GM23338 (cell line): ENCODE measurements at places on chromosomes 16 and 17. TPM values are rescaled to one million over a fixed set of nuclear protein-coding genes. Genes with fewer than 3 reads are reported as not detected.

DNA sequence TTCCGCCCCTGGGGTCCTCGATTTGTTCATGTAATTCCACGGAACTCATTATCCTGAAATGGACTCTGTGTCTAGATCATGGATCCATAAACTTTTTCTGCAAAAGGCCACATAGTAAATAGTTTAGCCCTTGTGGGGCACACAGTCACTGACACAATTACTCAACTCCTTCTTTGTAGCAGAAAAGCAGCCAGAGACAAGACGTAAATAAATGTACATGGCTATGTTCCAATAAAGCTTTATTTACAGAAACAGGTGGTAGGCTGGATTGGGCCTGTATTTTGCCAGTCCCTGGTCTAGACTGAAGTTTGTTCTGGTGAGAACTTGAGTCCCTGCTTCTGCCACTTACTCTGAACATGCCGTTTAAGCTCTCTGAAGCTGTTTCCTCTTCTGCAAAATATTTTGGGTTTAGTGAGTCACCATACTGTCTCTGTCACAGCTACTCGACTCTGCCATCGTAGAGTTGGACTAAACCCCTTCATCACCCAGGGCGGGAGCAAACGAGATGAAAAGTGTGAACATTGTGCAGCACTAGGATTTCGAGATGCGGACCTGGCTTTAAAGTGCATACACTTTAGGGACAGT, 61.9 kb upstream of the FOXF1 start:
- no peaks in the 10 kb centered on the region for H3K36me3 ChIP-seq
- H3K27me3 ChIP-seq, result no peaks in the 10 kb centered on the region

DNA sequence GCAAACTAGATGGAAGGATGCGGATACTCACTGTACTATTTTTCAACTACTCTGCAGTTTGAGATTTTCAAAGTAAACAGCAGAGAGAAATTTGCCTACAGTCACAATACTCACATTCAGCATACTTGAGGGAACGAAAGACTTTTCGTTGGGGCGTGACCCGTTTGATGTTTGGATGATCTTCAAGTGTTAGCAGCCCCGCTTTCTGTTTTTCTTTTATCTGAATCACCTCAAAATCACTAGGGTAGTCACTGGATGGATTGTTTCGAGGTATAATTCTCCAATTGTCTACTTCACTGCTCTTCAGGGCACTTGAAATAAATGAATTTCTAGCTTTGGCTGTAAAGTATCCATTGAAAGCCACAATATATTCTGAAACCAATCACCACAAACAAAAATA, 17.8 kb downstream of the MBTPS1 start:
- no peak for DNase-seq
- no peaks in the 10 kb centered on the region for H3K27me3 ChIP-seq
- no peak overlapping the region for H3K27ac ChIP-seq
- no peaks in the 10 kb centered on the region for H3K4me1 ChIP-seq
- H3K36me3 ChIP-seq, result peaks cover 13% of the 10 kb centered on the region

DNA sequence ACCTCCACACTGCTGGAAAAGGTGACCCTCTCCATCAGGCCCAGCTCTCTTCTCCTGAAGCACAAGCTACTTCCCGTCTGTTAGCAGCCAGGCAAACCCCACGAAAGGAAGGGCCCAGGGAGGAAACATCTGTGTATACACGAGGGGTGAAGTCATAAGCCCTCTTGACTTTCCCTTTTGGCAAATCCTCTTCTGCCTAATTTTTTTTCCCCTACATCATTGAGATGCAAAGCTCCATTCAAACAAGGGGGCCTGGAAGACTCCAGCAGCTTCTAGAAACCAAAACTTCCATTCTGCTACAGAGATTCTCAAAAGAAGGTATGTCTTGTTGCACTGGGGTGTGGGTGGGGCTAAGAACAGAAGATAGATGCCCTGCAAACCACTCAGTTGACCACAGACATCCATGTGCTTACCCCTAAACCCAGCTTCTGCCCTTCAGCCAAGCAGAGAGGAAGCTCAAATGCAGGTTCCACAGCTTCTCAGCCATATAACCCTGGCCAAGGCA, 145.6 kb upstream of the RCVRN start:
- DNase-seq, result no peak
- peaks cover 8% of the 10 kb centered on the region for H3K4me1 ChIP-seq
- no peak overlapping the region for H3K4me3 ChIP-seq
- no peaks in the 10 kb centered on the region for H3K27me3 ChIP-seq
- H3K27ac ChIP-seq, result no peak overlapping the region
- H3K36me3 ChIP-seq, result no peaks in the 10 kb centered on the region

DNA sequence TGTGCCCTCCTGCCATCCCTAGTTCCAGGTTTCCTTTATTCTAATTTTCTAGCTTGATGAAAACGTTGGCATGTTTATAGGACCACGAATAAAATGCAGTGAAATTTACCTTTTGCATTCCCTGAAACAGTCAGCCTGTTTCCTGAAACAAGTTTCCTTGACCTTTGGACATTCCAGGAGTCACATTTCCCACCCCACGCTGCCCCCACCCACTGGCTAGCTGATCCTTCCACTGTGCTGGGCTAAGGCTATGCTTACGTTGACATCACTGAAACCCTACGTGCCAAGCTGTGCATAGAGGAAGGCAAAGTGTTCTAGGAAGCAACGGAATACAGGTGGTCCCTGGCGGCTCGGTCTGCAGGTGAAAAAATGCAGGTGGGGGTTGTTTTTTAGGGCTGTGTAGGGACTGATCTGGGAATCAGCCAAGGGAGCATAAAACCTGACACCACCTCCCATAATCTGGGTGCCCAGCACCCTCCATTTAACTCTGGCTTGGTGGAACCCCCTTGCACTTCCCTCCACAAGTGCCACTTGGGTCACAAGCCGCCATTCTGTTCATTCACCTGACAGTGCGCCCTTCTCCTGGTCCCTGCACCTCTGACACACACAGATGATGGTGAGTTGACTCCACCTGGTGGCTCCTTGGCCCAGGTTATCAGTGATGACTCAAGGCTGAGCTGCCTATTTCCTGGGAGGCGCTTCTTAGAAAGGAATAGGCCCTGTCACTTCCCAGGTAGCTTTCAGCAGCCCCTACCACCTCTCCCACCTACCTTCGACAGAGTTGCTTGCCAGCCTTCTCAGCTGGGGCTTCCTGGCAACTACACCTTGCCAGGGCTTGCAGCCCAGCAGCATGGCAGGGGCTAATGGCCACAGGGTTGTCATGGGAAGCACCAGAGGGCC, 83.7 kb downstream of the N4BP1 start:
- no peak overlapping the region for H3K27ac ChIP-seq
- H3K36me3 ChIP-seq, result no peaks in the 10 kb centered on the region
- no peaks in the 10 kb centered on the region for H3K4me1 ChIP-seq

DNA sequence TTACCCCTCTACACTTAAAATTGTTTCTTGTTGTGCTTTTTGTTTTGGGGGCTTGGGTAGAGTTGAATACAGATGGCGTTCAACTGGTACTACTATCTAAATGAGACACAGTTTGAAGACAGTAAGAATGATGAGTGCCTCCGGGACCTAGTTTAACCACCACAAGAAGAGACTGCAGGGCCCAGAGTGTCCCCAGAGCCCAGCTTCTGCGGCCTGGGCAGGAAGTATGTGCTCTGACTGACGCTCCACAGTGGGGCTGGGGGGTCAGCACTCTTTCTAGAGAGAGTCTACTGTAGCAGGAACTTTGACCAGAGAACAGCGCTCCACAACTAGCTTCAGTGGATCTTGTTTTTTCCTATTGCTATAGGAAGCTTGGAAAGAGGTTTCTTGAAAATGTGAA, 174.0 kb downstream of the VPS53 start:
- H3K4me3 ChIP-seq, result no peak overlapping the region
- no peaks in the 10 kb centered on the region for H3K36me3 ChIP-seq
- H3K27me3 ChIP-seq, result no peaks in the 10 kb centered on the region

GRCh38 chr16:5837007-5837670, 739.5 kb upstream of the EEF2KMT start:
- H3K27me3 ChIP-seq, result no peaks in the 10 kb centered on the region
- H3K27ac ChIP-seq, result no peak overlapping the region
- H3K36me3 ChIP-seq, result no peaks in the 10 kb centered on the region
- H3K4me1 ChIP-seq, result no peaks in the 10 kb centered on the region

DNA sequence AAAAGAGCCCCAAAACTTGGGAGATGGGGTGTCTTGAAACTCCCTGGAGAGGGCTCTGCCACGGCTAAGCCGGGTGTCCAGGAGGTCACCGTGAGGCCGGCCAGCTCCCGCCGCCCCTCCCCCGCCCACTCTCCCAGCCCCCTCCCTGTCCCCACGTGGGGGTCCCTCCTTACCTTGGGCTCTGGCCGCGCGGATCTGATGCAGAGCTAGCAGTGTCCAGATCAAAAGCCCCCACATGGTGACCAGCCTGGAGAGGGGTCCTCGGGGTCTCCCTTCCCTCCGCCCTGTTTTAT, 447 bp downstream of the SDK2 start:
- H3K36me3 ChIP-seq, result no peaks in the 10 kb centered on the region
- peaks cover 72% of the 10 kb centered on the region for H3K27me3 ChIP-seq
- peaks cover 10% of the 10 kb centered on the region; the same call in 1 of the 2 replicates for H3K4me1 ChIP-seq
- H3K27ac ChIP-seq, result no peak overlapping the region
- H3K4me3 ChIP-seq, result peak overlapping the region; percentile 81
- DNase-seq, result no peak

DNA sequence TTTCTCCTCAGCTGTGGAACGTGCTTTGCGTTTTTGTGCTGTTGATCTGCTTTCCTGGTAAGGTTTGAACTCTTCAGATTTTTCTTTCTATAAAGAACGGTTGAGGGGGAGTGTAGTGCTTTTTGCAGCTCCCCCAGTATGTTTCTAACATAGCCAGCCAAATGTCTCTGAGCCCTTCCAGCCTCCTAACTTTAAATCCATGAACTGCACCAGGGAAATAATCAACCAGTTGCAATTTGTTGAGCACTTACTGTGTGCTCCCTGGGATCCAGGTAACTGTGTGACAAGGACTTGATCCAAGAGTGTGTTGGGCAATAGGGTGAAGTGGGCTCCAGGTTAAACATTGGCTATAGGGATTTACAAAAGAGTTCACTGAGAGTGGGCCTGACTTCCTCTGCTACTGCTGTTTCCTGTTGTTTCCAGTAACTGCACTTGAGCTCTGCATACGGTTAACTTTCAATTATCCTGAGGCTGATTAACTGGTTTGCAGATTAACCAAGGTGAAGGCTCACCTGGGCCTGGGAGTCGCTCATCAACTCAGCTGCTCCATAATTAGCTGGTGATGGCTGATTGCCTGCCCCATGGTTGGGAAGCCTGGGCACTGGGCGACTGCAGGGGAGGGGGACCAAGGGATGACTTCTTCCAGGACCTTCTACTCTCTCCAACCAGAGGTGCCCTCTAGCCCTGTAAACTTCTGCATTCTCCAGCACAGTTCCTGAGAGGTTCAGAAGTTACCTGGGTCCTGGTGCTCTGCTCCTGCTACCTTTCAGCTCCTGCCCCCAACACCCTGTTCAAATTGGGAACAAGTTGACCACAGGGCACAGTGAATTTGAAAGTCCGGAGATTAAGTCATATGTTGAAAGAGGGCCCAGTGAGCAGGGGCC, 19.5 kb downstream of the HLF start:
- no peak for DNase-seq
- H3K27ac ChIP-seq, result no peak overlapping the region
- no peaks in the 10 kb centered on the region for H3K27me3 ChIP-seq
- no peak overlapping the region for H3K4me3 ChIP-seq
- H3K4me1 ChIP-seq, result no peaks in the 10 kb centered on the region

DNA sequence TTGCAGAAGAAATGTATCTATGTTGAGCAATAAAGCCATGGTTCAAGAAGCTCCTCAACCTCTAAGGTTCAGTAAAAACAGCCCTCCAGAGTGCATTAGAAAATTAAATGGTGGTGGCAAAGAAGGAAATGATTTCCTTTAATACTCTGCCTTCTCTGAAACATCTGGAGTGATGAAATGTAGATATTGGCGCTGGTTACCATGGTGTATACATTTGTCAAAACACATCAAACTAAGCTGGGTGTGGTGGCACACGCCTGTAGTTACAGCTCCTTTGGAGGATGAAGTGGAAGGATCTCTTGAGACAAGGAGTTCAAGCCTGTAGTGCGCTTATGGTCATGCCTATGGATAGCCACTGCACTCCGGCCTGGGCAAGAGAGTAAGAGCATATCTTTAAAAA, 6.0 kb downstream of the CAPNS2 start:
- no peak overlapping the region for H3K4me3 ChIP-seq
- peak; percentile 9 for DNase-seq
- no peak overlapping the region for H3K27ac ChIP-seq

- H3K4me3 ChIP-seq, result no peak overlapping the region
- no peaks in the 10 kb centered on the region for H3K27me3 ChIP-seq
- no peak for DNase-seq
- no peak overlapping the region for H3K27ac ChIP-seq
- H3K4me1 ChIP-seq, result no peaks in the 10 kb centered on the region
- H3K36me3 ChIP-seq, result no peaks in the 10 kb centered on the region
These were observed 141.9 kb upstream of the NOG start for GRCh38 chr17:56451629-56452028.

DNA sequence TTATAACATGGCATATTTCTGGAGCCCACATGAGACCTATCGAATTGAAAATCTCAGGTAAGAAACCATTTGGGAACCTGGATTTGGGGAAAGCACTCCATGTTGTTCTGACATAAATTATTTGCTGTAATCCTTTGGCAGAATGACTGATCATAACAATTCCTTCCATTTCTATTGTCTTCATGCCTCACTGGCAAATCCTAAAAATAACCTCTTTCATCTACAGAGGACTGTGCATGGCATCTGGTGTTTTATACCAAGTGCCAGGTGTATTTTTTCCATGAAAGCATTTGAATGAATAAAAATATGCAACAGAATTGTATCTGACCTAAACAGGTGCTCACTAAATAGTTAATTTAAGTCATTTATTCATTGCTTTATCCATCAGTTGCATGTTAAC, 33.7 kb upstream of the COQ7 start:
- peaks cover 5% of the 10 kb centered on the region; the same call in 1 of the 2 replicates for H3K36me3 ChIP-seq
- no peak for DNase-seq
- H3K27ac ChIP-seq, result no peak overlapping the region
- H3K4me3 ChIP-seq, result no peak overlapping the region

GRCh38 chr16:7731141-7731540, 398.5 kb downstream of the RBFOX1 start:
- DNase-seq, result no peak
- no peak overlapping the region for H3K4me3 ChIP-seq
- H3K27me3 ChIP-seq, result no peaks in the 10 kb centered on the region
- H3K4me1 ChIP-seq, result no peaks in the 10 kb centered on the region

DNA sequence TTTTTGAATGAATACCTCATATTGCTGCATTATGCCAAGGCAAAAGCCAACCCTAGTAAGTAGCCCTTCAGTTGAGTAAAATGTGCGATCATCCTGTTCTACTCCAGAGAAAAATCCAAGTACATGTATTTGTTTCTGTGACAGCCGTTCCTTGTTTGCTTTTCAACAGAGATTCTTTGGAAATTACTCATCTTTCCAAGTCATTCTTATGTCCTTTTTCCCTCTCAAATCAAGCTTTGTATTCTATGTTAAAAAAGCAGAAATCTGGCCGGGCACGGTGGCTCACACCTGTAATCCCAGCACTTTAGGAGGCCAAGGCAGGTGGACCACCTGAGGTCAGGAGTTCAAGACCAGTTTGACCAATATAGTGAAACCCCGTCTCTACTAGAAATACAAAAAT, 112.9 kb upstream of the HAS3 start:
- no peaks in the 10 kb centered on the region for H3K27me3 ChIP-seq
- H3K4me1 ChIP-seq, result peaks cover 58% of the 10 kb centered on the region
- H3K36me3 ChIP-seq, result no peaks in the 10 kb centered on the region
- no peak for DNase-seq
- H3K4me3 ChIP-seq, result no peak overlapping the region
- H3K27ac ChIP-seq, result no peak overlapping the region

Gene SLC52A1
- total RNA-seq, result 0.63 and 1.3 TPM in 2 replicates

Gene MRPS23
- 38.0 and 53.2 TPM in 2 replicates for total RNA-seq

Gene CACNG4
- total RNA-seq, result 4.0 and 4.1 TPM in 2 replicates

Gene CHP2
- 3.3 and 3.7 TPM in 2 replicates for total RNA-seq

Gene ABCC6
- 0.16 and 0.73 TPM in 2 replicates for total RNA-seq

Gene CISD3
- 0.94 and 3.4 TPM in 2 replicates for total RNA-seq

Gene ATP2A3
- total RNA-seq, result 32.6 and 35.2 TPM in 2 replicates

Gene TBC1D3
- total RNA-seq, result not detected in 2 replicates
